ENCODE measurements at places on chromosomes 6 and 20.

- no peak for DNase-seq
Measured at GRCh38 chr6:11232770-11233626, 530 bp upstream of the NEDD9 start.

DNA sequence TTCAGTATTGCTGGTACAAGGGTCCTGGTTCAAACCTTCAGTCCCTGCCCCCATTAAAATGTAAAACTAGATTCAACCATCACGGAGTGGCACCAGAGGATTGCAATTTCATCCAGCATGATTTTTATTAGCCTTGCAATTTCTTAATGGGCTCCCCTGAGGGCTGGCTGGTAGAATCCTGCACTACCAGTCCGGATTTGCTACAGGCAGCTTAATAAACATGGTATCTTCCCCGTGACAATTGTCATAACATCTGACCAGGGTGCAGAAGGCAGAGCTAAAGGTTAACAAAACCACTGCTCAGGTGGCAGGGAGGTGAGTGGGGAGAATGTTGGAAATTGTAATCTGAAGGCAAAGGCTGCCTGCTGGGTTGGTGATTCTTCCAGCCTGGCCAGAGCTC lies 94.5 kb downstream of the PKHD1 start:
- DNase-seq = no peak

GRCh38 chr20:49028684-49029083 lies 17.4 kb upstream of the CSE1L start:
- peak; percentile 51 for DNase-seq

DNA sequence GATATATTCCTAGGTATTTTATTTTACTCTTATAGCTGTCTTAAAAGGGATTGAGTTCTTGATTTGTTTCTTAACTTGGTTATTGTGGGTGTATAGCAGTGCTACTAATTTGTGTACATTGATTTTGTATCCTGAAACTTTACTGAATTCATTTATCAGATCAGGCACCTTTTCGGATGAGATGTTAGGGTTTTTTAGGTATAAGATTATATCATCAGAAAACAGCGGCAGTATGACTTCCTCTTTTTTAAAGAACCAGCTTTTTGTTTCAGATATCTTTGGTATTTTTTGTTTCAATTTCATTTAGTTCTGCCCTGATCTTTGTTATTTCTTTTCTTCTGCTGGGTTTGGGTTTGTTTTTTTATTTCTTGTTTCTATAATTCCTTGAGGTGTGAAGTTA lies 382.4 kb upstream of the ADGRB3 start:
- DNase-seq = peak; percentile 12

- no peak for DNase-seq
Measured at GRCh38 chr6:152478377-152479010, 158.7 kb downstream of the SYNE1 start.

DNA sequence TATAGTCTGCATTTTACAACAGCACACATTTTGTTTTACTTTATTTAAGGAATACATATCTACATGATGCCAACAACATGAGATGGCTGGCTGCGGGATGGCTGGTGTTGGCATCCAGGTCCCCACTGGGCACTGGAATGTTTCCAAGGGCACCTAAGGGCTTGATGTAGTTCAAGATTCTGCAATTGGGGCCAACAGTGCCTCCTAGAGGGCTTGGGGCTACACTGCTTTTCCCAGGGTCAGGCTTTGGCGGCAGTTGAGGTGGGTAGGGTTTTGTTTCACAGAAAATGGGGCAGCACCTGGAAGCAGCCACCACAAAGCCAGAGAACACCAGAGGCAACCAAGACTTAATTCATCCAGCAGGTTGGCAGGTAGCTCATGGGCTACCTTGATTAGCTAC lies 202.2 kb upstream of the PRND start:
- peak; percentile 23 for DNase-seq

- DNase-seq = no peak
Measured at GRCh38 chr6:168380956-168381605, 59.9 kb upstream of the SMOC2 start.

GRCh38 chr20:53707371-53708055 lies 113.9 kb upstream of the ZNF217 start:
- DNase-seq = peak; percentile 55

DNA sequence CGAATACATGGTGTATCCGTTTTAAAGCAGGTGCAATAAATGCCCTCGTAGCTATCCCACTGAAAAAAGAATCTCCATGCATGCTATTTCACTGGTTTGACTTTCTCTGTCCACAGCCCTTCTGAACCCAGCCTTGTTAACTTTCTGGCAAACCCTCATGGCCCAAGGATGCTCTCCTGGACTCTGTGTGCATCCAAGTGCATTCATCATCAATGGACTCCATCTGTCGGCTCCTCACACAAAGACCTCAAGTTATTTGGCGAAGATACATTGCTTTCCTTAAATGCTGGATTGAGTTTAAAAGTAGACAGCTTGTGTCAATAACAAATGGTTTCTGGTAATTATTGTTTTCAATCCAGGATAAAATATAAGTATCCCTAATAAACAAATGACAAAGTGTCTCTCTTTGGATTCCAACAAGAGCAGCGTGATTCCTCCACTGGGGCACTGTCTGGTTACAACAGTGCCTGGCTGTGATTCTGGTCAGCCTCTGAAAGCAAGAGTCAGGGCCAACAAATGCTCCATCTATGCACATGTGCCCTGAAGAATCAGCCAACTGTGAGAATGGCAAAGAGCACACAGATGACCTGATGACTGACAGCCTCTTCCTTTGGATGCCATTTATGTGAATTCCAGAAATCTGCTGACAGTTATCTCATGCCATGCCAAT lies 55.7 kb downstream of the FYN start:
- DNase-seq = no peak

- no peak for DNase-seq
Measured at GRCh38 chr6:106858653-106859092, 115.9 kb downstream of the CD24 start.

DNA sequence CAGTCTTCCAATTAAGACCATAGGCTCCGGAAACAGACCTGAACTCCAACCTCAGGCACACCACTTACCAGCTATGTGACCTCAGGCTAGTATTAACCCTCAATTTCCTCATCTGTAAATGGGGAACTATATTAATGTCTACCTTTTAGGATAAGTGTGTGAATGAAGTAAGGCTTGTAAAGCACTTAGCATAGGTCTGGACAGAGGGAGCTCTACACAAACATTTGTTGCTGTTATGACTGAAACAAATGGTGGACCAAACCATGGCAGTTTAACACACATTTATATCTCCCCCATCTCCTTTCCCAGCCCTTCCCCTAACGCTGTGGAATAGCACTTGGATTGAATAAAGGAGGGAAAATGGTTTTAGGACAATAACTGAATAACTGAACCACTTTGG lies 48.7 kb downstream of the TSHZ2 start:
- DNase-seq = no peak

GRCh38 chr20:40233406-40233805 lies 455.6 kb downstream of the MAFB start:
- DNase-seq = no peak

DNA sequence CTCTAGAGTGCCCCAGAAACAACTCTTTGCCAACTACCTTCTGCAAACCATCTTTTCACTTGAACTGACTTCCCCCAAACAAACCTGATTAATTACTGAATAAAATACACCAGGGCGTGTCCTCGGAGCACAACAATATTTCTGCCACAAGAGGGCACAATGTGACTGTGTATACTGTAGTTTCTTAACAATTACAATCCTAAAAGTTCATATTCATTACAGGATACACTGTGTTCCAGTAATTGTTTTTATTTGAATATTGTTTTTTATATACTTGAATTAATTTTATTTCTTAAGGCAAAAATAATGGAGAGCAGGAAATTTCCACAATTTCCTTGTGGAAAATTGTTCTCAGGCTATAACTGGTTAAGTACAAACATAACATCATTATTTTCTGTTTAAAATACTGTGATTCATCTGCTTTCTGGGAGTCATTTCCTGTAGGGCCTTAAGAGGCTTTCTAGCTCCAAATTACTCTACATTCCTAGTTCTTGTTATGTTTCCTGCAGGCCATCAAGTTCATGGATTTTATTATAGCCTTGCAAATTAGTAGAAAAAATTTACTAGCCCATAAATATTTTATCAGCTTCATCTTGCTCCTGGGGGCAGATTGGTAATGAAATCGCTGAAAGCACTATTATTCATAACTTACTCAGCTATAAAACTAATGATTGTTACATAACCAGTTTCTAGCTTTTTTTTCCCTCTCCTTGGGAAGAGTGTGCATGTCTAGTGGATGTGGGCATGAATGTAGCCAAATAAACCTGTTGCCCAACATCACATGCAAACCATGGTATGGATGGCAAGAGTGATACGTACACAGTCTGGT lies 51.9 kb upstream of the SLC22A16 start:
- peak; percentile 81 for DNase-seq

DNA sequence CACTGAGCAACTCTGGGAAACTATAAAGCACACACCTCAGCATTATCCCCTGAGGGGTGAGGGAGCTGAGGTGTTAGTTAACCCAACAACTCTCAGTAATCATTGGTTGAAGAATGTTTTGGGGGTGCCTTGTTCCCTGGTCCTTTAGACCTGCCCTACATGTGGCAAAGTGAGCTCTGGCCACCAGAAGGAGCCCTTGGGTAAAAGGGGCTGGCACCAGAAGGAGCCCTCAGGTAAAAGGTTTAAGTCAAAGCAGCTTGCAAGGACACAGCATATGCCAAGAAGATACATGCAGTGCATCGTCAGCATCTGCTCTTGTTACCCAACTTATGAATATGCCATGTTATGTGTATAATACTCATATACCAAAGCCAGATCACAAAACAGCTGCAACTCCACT lies 1081.7 kb downstream of the KIF16B start:
- DNase-seq = peak; percentile 15

GRCh38 chr6:131314838-131315237 lies 179.6 kb downstream of the AKAP7 start:
- DNase-seq = no peak

- no peak for DNase-seq
Measured at GRCh38 chr6:127811900-127812570, 88.8 kb downstream of the THEMIS start.

GRCh38 chr6:14645841-14646240 lies 528.3 kb downstream of the CD83 start:
- no peak for DNase-seq

DNA sequence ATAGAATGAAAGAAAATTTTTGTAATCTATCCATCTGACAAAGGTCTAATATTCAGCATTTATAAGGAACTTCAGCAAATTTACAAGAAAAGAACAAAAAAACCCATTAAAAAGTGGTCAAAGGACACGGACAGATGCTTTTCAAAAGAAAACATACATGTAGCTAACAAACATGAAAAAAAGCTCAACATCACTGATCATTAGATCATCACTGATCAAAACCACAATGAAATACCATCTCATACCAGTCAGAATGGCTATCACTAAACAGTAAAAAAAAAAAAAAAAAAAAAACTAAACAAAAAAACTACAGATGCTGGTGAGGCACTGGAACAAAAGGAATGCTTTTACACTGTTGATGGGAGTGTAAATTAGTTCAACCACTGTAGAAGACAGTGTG lies 837.1 kb downstream of the EPHA7 start:
- no peak for DNase-seq

- no peak for DNase-seq
Measured at GRCh38 chr20:47792021-47792618, 6.8 kb upstream of the SULF2 start.

- no peak for DNase-seq
Measured at GRCh38 chr6:156809446-156810178, 32.4 kb downstream of the ARID1B start.

DNA sequence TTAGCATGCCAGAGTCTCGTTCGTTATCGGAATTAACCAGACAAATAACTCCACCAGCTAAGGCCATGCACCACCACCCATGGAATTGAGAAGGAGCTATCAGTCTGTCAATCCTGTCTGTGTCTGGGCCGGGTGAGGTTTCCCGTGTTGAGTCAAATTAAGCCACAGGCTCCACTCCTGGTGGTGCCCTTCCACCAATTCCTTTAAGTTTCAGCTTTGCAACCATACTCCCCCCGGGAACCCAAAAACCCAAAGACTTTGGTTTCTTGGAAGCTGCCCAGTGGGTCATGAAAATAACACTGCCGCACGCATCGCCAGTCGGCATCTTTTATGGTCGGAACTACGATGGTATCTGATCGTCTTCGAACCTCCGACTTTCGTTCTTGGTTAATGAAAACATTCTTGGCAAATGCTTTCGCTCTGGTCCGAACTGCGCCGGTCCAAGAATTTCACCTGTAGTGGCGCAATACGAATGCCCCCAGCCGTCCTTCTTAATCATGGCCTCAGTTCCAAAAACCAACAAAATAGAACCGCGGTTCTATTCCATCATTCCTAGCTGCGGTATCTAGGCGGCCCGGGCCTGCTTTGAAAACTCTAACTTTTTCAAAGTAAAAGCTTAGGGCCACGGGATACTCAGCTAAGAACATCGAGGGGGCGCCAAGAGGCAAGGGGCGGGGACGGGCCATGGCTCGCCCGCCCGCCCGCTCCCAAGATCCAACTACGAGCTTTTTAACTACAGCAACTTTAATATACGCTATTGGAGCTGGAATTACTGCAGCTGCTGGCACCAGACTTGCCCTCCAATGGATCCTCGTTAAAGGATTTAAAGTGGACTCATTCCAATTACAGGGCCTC lies 1958.5 kb upstream of the DEFB115 start:
- no peak for DNase-seq

DNA sequence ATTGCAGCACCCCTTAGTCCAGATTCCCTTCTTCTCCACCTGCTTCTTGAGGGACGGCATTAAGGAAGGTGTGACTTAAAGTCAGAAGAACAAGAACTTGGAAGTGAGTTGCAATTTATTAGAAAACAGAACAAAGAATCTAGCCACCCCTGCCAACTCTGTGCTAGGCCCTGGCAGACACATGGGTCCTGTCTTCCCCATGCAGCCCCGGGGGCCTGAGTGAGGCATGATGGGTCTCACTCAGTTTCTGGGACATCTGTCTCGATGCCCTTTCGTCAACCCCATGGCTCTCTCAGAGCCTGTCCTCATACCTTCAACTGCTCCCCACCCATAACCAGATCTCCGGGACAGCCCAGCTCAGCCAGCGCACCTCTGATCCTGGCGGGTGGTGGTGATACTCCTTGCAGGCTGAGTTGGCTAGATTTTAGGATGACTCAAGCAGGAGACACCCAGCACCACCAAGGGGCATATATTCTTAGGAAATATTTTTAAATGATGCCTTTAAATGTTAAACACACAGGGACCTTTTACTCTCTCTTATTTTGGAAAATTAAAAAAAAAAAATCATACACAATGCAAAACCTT lies 143.2 kb upstream of the RNF24 start:
- DNase-seq = no peak

DNA sequence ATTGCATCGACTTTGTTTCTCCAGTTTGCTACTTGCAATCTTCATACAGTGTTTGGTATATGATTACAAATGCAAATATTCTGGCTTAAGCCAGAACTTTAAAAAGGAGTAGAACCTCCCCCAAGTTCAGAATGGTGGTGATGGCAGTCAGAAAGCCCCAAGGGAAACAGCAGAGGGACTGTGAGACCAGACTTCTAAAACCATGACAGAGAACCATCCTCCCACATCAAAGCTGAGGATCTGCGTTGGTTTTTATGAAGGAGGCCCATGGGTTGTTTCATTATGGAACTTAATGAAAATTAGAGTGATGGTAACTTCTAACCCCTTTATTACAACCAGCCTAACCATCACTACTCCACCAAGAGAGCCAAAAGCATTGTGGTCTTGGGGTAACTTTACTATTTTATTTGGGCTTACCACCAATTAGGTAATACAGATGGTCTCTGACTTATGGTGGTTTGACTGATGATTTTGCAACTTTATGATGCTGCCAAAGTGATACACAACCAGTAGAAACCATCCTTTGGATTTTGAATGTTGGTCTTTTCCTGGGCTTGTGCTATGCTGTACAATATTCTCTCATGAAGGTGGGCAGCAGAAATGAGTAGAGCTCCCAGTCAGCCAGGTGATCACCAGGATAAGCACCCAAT lies 10.9 kb upstream of the MRS2 start:
- DNase-seq = peak; percentile 30
